Mesothelial cell of epicardium (in vitro differentiated cells): ENCODE measurements at places on chromosomes 4 and X. TPM values are rescaled to one million over a fixed set of nuclear protein-coding genes. Genes with fewer than 3 reads are reported as not detected.
A peak's percentile ranks its signal among the peaks of the same experiment; 100 is the strongest.

DNA sequence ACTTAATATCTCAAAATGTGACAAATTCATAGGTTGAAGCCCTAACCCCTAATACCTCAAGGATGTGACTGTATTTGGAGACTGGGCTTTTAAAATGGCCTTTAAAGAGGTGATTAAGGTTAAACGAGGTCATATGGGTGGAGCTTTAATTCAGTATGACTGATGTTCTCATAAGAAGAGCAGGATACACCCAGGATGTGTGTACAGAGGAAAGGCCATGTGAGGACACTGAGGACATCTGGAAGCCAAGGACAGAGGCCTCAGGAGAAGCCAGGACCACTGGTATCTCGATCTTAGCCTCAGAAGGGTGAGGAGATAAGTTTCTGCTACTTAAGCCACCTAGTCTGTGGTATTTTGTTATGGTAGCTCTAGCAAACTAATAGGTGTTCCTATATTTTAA, 49.0 kb upstream of the SHISA3 start:
- no peak for DNase-seq

DNA sequence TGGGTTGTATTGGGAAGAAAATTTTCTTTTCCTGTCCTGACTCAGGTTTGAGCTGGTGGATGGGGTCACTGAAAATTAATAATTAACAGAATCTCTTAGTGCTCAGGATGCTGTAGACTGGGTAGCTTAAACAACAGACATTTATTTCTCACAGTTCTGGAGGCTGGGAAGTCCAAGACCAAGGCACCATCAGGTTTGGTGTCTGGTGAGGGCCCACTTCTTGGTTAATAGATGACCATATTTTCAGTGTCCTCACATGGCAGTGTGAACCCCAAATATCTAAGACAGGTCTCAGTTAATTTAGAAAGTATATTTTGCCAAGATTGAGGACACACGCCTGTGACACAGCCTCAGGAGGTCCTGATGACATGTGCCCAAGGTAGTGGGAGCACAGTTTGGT, 31.1 kb downstream of the HERC6 start:
- DNase-seq = no peak

Gene STAG2
- total RNA-seq = 57.7 to 67.0 TPM (median 62.8 TPM) in 3 replicates

DNA sequence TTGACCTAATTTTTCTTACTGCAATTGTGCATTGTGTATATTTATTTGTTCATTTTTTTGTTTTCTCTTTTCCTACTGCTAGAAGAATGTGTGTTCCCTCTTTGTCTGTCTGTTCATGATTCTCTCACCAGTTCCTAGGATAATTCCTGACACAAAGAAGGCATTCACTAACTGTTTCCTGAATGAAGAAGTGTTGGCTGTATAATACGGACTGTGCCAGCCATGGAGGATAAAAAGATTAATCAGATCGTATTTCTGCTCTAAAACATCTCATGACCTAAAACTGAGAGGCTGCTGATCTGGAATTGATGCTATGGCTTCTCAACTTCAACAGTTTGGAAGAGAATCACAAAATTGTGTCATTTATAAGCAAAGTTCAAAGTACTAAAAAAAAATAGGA, 563.1 kb upstream of the FRG1 start:
- DNase-seq = no peak

Gene ARR3
- total RNA-seq = not detected in 3 replicates

Gene PNMA3
- total RNA-seq = 10.3 to 11.1 TPM (median 10.7 TPM) in 3 replicates

DNA sequence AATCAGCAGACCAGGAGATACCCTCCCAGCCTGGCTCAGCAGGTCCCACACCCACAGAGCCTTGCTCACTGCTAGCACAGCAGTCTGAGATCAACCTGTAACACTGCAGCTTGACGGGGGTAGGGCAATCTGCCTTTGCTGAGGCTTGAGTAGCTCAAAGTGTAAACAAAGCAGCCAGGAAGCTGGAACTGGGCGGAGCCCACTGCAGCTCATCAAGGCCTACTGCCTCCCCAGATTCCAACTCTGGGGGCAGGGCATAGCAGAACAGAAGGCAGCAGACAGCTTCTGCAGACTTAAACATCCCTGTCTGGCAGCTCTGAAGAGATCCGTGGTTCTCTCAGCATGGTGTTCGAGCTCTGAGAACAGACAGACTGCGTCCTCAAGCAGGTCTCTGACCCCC, 15.1 kb upstream of the GABRA2 start:
- peak; percentile 37 for DNase-seq
